Chondrocyte (in vitro differentiated cells): ENCODE measurements at places on chromosomes 3 and 15.

- no peak for DNase-seq
These were observed 261.1 kb downstream of the MEX3B start for GRCh38 chr15:81784751-81785150.

- no peak for DNase-seq
These were observed 16.7 kb downstream of the NRROS start for GRCh38 chr3:196656213-196656612.

DNA sequence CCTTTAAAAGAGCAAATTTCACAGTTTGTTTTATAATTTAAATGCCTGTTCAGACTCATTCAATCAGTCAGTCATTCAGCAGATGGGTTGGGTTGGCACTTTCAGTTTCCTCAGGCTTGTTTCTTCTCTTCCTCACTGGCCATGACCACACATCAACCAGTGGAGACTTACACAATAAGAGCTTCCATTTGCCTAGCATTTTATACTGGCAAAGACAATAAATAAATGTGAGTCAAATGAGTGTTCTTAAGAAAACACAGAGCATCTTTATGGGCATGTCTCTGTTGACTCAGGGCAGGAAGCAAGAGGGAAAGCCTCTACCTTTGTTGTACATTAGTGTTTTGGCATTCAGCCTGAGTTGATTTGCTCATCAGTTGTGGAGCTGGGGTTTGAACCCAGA, 122.6 kb downstream of the EPHB1 start:
- no peak for DNase-seq

DNA sequence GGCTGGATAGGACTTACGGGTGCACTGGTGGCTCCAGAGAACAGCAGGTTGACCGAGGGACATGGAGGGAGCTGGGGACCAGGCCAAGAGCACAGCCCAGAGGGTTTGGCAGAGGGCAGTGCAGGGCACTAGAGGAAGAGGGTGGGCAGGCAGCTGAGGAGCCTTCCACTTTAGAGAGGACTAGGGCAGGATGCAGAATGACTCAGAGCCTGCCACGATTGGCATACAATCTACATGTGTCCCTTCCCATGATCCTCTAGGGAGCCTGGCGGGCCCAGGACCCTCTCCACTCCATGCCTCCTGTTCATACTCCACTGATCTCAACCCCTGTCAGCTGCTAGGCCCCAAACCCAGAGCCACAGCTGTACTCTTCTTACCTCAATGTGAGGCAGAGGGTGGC, 14.4 kb upstream of the APEH start:
- no peak for DNase-seq

DNA sequence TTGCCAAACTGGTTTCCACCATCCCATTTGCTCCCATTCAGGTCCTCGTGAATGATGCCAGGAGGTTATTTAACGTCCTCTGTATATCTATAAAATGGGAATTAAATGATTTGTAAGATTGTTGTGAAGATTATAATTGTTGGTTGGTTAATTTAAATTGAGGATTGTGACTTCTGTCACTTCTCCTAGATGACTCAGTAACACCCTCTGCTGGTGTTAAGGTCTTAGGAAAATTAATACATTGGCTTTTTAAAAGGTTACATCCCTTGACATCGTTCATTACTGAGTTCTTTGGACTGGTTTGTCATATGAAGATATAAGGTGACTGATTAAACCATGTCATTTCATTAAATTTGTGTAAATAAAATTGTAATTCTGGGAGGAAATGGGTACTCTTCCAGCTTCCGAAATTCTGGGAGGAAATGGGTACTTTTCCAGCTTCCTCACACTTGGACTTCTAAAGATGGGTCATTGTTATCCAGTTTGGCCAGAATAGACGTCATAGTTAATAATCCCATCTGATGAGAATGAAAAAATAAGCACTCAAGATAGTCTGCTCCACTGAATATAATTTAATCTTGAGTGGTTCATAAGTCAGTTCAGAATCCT, 33.3 kb upstream of the PAQR5 start:
- DNase-seq: no peak

DNA sequence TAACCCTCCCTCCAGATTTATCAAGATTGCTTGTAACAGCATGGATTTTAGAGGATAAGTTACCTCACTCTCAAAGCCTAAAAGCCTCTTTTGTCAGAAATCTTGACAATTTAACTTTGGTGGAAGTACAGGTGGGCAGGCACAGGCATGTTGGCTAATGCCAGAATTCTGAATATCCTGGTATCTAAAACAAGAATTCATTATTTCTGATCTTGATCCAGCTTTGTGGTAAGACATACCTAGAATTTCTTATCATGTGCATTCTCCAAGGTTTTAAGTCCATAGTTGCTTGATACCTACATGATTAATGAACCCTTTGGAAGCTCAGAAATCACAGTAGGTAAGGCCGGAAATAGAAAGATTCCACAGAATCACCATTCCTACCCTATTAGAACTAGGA, 109.9 kb upstream of the TTC14 start:
- no peak for DNase-seq

- no peak for DNase-seq
These were observed 192.0 kb downstream of the ATP10A start for GRCh38 chr15:25671132-25671531.

DNA sequence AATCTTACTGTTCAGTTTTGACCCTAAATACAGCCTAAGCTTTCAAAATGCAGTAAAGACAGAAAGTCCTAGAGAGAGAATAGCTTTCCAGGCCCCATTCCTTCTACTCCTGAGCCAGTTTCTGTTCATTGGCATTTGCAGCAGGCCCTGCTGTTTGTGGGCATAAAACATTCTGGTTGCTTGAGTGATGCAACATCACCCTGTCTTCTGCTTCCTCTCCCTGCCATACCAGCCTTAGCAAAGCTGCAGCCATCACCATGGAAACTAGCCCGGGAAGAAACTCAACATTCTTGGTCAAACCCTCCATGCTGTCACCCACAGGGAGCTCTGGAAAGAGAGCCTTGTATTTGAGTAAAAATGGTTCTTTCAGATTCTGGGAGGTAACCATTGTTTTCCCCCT, 325.7 kb downstream of the MAGI1 start:
- no peak for DNase-seq

- DNase-seq: no peak
These were observed 257.0 kb downstream of the LSAMP start for GRCh38 chr3:116188231-116188785.

DNA sequence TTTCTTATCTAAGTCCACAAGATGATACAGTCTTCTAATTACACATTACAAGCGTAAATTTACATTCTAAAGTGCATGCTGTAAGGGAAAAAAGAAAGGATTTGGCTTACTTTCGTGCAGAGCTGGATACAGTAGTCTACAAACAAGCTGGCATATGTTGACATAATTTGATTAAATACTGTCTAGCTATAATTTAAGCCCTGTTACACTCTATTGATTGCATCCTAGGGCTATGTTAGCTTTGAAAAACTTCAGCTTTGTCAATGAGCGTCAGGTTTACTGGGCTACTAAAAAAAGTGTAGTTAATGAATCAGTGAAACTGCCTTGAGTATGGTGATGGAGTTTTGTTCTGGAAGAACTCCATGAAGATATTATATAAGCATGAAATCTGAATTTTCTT, 24.5 kb upstream of the PLCL2 start:
- no peak for DNase-seq
